ENCODE measurements at places on chromosomes 6 and 20.

DNA sequence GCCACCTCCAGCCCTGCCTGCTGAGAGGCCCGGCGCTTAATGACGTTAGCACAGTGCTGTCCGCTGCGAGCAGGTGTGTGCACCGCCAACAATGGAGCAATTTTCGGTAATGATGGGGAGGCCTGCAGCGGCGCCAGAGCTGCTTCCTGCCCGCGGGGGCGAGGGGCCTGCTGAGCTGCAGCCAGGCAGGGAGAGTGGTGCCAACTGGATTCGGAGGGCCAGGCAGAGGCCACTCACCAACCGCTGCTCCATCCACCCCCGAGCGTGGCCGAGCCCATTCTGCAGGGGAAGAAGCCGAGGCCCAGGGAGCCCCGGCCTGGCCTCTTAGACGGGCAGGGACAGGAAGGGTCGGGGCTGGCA, 9.6 kb downstream of the HRH3 start:
- DNase-seq: no peak

- DNase-seq: no peak
Measured at GRCh38 chr6:14799928-14800327, 445.9 kb upstream of the JARID2 start.

- no peak for DNase-seq
Measured at GRCh38 chr6:84920021-84920420, 155.6 kb upstream of the TBX18 start.

GRCh38 chr6:135693811-135694370, 157.6 kb upstream of the PDE7B start:
- no peak for DNase-seq

DNA sequence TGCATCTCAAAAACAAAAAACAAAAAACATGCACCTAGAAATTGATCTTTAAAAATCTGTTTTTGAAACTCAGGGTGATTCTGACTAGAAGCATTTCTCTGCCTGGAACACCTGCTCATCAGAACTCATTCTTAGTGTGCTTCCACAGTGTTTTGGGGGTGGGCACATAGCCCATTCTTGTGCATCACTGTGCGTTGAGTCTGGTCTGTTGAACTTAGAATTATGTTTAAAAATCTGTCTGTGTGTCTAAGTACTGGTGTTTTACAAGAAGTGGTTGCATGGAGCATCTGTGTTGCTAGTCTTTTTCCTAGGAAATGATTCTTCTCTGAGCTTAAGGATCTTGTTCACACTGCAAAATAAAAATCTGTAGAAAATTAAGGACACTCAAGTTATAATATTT, 264.5 kb downstream of the SOX4 start:
- DNase-seq: no peak

GRCh38 chr6:148134592-148134991, 208.0 kb upstream of the SASH1 start:
- no peak for DNase-seq

Data from activated CD4-positive, CD25-positive, alpha-beta regulatory T cell (primary cell).